Dermis blood vessel endothelial cell (primary cell): ENCODE measurements at places on chromosomes 12 and 14.

DNA sequence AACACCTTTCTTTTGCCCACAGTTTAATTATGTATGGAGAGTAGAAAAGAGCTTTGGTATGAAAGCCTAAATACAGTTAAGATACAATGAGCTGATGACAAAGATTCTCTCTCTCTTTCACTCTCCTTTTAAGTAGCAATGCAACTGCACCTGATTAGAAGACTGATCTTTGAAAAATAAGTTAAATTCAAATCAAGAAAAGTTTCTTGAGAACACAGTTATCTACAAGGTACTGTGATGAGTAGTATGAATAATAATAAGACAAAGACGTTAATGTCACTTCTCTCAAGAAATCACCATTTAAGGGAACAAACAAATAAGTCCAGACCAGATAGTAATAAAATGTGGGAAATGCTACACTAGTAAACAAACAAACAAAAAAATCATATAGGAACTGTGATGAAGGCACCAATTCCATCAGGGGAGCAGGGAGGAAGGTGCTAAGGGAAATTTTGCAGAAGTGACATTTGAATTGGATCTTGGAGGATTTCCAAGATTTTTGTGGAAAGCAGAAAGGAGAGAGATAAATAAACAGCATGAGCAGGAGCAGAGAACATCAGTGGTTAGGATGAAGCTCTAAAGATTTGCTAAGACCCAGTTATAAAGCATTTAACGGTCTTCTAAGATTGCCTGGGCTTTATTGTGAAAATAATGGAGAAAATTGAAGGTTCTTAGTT lies 65.2 kb upstream of the STK38L start:
- DNase-seq = no peak

GRCh38 chr14:70415788-70416187 lies 1.1 kb downstream of the SYNJ2BP start:
- DNase-seq = no peak

- no peak for DNase-seq
These were observed 7.9 kb downstream of the ZNF385A start for GRCh38 chr12:54376596-54376995.

GRCh38 chr12:123141615-123142517 lies 9.0 kb downstream of the PITPNM2 start:
- DNase-seq = peak; percentile 82

DNA sequence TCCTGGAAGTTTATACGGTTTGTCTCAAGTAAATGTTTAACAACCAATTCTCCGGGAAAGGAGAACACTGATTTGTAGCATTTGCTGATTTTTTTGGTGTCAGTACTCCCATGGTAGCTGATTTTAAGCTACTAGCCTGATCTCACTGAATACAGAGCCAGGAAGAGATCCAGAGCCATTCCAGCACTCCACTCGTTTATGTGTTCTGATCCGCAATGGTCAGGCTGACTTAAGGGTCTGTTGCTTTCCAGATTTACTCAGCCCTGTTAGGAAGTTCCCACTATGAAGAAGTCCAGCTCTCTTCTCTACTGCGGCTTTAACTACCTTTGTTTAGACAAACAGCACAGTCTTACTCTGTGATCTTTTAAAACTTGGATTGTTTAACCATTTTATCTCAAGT lies 38.0 kb upstream of the NID2 start:
- DNase-seq = no peak

GRCh38 chr12:75720812-75721641 lies 209.6 kb upstream of the KRR1 start:
- no peak for DNase-seq

- DNase-seq = no peak
These were observed 762.4 kb downstream of the SLC6A15 start for GRCh38 chr12:84150201-84150600.

GRCh38 chr14:21825149-21825743 lies 151.6 kb upstream of the OR4E1 start:
- peak; percentile 53 for DNase-seq

GRCh38 chr14:100282766-100283419 lies 23.4 kb downstream of the SLC25A29 start:
- no peak for DNase-seq

GRCh38 chr12:124398578-124399227 lies 103.8 kb downstream of the RFLNA start:
- DNase-seq = no peak

- DNase-seq = no peak
These were observed 11.4 kb downstream of the ARF6 start for GRCh38 chr14:49904270-49904669.

- DNase-seq = no peak
These were observed 121.9 kb upstream of the SLC38A2 start for GRCh38 chr12:46494424-46494823.

DNA sequence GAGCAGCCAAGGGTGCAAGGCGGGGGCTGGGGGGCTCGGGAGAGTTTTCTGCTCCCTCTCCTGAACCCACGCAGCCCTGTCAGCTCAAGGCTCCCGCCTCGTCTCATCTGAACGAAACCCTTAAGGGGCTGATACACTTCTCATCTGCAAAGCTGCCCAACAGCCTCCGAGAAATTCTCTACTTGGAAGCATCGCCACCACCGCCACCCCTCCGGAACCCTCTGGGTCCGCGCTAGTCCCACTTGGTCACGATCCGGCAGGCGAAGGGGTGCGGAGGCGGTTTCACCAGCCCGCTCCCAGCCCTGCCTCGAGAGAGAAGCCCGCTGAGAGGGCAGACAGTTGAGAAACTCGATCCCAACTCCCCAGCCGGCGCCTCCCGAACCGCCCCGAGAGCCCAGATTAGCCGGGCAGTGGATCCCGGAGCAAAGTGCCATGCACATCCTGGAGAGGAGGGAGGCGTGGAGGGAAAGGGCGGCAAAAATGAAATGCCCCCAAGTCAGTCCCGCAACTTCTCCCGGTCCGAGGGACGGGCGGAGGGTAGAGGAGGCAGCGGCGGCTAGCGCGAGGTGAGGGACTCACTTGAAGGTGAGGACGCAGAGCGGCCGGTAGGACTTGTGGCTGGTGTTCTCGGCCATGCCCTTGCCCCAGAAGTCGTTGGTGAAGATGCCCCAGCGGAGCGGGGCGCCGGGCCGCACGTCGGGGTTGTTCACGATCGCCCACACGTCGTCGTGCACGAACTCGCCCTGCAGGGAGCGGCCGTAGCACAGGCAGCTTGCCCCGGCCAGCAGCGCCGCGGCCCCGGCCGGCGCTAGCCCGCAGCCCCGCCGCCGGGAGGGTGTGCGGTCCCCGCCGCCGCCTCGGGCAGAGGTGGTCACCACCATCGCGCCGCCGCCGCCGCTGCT lies 620 bp downstream of the TMTC1 start:
- peak; percentile 41 for DNase-seq

DNA sequence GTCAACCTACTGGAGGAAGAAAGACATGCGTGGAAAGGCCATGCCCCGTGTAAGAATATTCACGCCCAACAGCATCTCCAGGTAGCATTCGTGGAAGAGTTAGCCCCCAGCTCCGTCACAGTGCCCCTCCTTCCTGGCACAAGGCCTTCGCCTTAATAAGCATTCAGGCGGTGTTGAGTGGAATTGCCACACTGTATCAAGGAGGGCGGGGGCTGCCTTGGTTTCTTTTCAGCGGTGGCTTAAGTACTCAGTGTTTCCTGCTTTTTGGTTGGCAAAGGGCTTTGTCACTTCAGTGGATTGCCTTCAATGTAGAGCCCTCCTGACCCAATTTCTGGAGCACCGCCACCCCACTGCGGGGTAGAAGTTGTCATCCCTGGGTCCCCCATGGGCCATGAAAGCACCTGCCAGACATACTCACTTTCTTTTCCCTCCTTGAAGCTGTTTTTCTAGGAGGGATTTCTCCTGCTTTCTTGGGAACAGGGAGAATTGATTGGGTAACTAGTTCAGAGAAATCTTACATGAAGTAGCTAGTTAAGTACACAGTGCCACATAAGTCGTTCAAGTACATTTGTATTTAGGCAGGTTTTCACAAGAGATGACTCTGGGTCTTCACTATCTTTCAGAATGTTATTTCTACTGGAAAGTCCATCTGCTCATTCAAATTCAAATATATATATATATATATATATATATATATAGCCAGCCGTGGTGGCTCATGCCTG lies 65.5 kb upstream of the STON2 start:
- no peak for DNase-seq

DNA sequence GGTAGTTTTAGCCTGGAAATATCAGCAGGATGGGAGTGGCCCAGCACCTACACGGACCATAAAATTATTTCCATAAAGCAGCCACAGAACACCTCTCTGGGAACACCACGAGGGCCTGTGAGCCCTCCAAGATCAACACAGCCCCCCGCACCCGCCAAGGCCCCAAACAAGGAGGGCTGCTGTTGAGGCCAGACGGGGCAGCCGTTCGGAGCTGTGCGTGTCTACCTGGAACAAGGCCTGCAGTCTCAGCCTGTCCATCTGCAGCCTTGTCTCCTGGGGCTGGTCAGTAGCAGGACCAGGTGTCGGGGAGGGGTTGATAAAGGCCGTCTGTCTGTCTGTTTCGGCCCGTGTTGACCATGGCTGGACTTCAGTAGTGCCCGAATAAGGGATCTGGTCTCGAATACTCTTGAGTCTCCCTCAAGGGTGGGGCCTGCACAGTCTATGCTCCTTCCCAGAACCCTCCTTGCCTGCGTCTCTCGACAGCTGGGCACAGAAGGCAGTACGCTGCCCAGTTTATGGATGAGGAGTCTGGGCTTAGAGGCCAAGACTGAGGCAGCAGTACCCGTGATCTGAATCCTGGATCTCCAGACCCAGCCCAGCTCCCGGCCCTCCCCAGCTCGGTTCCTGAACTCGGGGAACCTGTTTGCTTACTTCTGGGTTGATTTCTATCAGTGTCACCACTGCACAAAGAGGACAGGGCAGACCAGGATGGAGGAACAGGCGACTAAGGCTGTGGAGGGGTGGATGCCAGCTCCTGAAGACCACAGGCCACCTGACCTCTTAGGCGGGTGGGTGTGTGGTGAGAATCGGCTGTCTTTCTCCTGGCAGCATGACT lies 23.1 kb upstream of the DLK1 start:
- no peak for DNase-seq

GRCh38 chr14:45128963-45129629 lies 5.2 kb downstream of the FKBP3 start:
- DNase-seq = no peak
